Activated CD4-positive, alpha-beta T cell treated with anti-CD3 and anti-CD28 coated beads, Interleukin-2, amount 50 U/mL, for 24 hours (primary cell): ENCODE measurements at places on chromosomes 5 and 9.

GRCh38 chr5:96478983-96479382 is 45.9 kb upstream of the PCSK1 start:
- DNase-seq = no peak

- no peak for DNase-seq
Observed at GRCh38 chr9:3475300-3476020, 50.3 kb downstream of the RFX3 start.

DNA sequence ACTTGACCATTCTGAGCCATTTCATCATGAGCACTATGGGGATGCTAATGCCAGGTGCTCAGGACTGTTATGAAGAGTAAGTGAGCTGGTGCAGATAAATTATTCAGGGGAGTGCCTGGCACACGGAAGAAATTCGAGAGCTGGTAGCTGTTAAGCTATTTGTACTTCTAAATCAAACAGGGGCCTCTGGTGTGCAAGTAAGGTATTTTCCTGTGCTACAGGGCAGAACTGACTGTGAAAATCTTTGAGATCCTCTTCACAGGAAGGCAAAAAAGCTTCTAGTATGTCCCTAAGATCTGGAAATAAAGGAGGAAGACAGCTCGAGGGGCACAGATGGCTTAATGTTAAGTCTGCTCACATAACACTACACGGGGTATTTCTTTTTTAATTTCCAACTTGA is 106.3 kb upstream of the SPOCK1 start:
- DNase-seq = no peak

GRCh38 chr9:75941577-75942311 is 51.3 kb downstream of the PCSK5 start:
- DNase-seq = no peak

GRCh38 chr5:67249590-67249895 is 52.9 kb upstream of the CD180 start:
- no peak for DNase-seq

- no peak for DNase-seq
Observed at GRCh38 chr5:77662635-77663034, 24.1 kb upstream of the OTP start.

- no peak for DNase-seq
Observed at GRCh38 chr9:125757834-125758233, 10.7 kb downstream of the PBX3 start.

GRCh38 chr5:1552521-1553255 is 28.9 kb upstream of the LPCAT1 start:
- no peak for DNase-seq

DNA sequence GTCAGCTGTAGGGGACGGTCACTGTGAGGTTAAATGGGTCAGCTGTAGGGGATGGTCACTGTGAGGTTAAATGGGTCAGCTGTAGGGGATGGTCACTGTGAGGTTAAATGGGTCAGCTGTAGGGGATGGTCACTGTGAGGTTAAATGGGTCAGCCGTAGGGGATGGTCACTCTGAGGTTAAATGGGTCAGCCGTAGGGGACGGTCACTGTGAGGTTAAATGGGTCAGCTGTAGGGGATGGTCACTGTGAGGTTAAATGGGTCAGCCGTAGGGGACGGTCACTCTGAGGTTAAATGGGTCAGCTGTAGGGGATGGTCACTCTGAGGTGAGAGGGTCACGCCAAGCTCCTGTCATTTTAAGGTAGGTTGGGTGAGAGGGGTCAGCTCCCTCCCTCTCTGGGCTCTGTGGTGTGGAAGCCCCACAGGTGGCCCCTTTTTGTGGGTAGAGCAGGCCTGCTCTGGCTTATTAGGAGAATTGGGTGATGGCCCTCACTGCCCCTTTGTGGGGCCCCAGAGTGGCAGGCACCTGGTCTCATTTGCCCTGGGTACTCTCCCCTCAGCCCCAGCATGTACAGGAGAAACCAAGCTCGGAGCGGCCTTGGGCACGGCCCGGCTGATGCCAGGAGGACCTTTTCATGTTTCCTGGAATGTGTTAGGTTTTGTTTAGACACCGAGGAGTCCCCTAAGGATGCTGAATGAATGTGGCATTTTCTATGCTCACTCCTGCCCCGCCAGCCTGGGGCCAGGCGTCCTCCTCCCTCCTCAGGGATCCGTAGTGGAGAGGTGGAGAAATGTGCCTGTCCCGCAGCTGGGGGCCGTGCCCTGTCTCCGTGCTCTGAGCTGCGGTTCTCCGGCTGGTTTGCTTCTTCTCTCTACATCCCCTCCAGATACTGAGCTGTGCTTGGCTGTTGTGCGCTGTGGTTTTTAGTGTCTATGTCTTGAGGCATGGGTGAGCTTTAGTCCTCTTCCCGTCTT is 31.4 kb downstream of the AHRR start:
- DNase-seq = no peak

DNA sequence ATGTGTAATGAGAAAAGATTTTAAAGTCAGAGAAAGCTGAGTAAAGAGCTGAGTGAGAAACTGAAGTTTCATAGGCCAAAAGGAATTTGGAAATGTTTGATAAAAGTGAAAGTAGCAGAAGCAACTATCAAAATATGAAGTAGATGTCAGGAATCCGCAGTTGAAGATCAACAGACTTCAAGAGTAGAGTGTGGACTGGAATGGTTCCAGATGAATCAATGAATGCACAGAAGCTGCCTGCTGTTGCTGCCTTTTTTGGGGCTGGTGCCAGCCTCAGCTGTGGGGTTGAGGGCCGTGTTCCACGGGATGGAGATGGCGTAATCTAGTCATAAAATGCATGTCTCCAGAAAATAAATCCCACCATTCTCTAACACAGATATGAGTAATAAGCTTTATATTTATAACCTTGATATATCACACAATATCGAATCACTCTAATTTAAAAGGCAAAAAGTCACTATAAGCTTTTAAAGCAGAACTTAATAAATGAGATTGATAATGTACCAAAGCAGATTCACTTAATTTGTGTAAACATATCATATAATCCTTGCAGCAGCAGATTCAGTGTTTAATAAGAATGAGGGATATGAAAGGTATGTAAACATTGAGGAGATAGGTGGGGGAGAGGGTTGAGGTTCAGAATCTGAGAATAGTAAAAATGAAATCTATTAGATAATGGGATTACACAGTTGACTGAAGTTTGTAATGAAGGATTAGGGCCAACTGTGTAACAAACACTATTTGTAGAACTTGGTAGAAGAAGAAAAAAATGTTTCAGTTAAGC is 652.3 kb upstream of the FTMT start:
- DNase-seq = no peak

DNA sequence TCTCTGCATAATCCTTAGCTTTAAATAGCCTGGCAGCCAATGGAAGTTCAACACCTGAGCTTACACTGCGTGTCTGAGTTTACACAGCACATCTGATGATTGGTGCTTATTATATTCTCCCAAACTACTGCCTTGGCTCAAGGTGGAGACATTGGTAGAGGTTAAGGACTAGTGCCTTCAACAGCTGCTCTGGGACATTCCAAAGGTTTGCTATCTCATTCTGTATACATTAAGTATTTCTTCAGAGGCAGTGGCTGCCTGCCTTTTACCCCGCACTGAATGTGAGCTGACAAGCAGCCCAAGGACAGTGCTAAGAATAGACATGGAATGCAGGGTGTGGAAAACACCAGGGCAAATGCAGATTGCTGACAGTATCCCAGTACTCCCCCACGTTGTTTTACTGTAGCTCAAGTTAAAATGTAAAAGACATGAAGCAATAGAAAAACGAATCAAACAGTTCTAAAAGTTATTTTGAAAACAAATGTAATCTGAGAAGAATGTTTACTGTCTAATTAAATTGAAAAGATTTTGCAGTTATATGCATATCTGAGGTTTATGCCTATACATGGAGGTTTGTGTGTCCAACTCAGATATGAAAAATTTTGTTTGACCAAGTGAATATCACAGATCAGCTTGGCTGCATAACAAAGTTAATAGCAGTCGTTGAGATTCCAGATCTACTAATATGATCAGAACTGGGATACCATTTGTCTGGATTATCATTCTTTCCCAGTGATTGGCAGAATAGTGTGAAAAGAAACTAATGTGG is 1.8 kb downstream of the HSPB3 start:
- no peak for DNase-seq

DNA sequence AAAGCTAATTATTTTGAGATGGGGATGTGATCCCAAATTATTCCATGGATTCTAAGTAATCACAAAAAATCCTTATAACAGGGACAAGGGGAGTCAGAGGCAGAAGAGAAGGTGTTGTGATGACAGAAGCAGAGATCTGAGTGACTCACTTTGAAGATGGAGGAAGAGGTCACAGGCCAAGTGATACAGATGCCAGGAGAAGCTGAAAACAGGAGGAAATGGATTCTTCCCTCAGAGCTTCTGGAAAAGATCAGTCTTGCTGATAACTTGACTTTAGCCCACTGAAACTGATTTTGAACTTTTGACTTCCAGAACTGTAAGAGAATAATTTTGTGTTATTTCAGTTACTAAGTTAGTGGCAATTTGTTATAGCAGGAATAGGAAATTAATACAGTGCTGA is 105.3 kb downstream of the GCNT1 start:
- no peak for DNase-seq

DNA sequence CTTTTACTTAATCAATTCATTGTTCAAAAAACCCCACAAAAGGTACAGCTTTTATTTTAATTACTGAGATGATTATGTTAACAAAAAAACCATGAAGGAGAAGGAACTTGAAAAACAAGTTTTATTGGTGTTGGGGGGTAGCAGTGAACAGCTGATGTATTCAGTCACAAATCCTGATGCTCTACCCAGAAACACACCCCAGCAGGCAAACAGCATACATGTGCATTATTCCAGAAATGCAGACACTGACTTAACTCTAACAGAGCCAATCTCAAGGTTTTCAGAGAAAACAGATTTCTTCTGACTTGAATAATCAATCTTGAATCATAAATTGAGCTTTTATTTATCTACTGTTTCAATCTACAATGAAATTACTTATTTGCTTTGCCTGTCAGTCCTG is 175.2 kb downstream of the ZSWIM6 start:
- no peak for DNase-seq

GRCh38 chr9:105978826-105979225 is 284.5 kb downstream of the TMEM38B start:
- no peak for DNase-seq

DNA sequence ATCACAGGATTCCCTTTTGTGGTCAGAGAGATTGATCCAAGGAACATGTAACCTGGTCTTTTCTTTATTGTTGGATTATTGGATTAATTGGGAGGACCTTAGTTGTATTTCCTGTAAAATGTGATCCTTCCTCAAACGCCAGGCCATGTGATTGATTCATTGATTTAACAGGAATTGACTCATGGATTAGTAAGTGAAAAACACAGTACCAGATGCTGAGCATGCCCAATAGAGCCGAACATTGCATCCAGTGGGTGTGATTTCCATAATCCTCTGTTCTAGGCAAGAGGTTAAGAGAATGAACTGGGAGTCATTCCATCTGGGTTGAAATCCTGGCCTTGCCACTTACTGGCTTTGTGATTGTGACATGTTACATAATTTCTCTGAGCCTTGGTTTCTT is 522.3 kb downstream of the MAT2B start:
- no peak for DNase-seq

- DNase-seq = no peak
Observed at GRCh38 chr5:180052211-180052818, 19.2 kb downstream of the RNF130 start.

- DNase-seq = peak; percentile 30
Observed at GRCh38 chr9:98775831-98776441, 20.4 kb downstream of the ANKS6 start.

DNA sequence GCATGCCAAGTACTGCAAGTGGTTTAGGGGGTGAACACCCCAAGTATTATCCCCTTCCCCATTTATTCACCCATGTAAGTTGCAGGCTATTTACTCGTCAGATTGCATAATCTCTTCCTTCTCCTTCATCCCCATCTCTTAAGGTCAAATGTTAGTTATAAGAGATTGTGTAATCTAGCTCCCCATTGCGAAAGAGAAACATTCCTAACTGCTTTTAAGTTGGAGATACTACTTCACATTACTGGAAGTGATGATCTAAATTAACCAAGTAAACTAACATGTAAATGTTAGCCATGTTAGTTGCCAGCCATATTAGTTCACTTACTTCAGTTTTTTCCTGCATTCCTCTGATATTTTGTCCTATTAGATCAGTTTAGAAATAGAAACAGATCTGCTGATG is 262.3 kb downstream of the TAF11L14 start:
- no peak for DNase-seq

- DNase-seq = no peak
Observed at GRCh38 chr5:67015541-67016191, 180.9 kb downstream of the CD180 start.

GRCh38 chr5:119655061-119655460 is 25.7 kb downstream of the FAM170A start:
- no peak for DNase-seq

DNA sequence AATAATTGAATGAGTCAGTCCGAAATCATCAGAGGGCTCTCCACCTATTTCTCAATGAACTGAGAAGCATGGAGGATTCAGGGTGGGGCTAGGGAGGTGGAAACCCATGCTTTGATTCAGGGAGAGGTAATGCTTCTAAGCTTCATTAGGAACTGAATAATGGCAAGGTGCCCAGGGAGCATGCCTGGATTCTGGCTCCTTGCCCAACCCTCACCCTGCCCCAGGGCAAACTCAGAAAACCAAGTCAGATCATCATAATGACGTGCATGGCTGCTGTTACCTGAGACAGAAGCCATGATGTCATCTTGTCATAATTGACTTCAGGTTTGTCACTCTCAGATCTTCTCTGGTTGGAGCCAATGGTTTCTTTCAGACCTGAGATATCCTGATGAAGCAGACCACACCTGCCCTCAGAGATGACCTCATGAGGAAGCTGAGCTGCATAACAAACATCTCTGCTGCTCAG is 199.6 kb downstream of the SYK start:
- no peak for DNase-seq

GRCh38 chr5:6889030-6889429 is 175.8 kb downstream of the TENT4A start:
- DNase-seq = no peak

DNA sequence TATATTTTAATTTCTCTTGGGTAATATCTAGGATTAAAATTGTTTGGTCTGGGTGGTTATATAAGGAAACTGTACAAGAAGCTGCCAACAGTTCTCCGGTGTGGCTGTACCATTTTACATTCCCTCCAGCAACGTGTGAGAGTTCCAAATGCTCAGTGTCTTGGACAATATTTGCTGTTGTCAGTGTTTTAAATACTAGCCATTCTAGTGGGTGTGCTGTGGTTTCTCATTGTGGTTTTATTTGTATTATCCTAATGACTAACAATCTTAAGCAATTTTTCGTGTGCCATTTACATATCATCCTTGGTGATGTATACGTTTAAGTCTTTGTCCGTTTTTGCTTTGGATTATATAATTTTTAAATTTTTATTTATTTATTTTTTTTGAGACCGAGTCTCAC is 34.0 kb downstream of the TNFSF15 start:
- no peak for DNase-seq

GRCh38 chr9:86585422-86586143 is 231.4 kb upstream of the TUT7 start:
- no peak for DNase-seq

- DNase-seq = no peak
Observed at GRCh38 chr9:80538976-80539375, 967.2 kb downstream of the TLE4 start.
